ENCODE measurements at places on chromosomes 13 and 19. TPM values are rescaled to one million over a fixed set of nuclear protein-coding genes. Genes with fewer than 3 reads are reported as not detected.

The ELANE gene
- total RNA-seq = not detected

DNA sequence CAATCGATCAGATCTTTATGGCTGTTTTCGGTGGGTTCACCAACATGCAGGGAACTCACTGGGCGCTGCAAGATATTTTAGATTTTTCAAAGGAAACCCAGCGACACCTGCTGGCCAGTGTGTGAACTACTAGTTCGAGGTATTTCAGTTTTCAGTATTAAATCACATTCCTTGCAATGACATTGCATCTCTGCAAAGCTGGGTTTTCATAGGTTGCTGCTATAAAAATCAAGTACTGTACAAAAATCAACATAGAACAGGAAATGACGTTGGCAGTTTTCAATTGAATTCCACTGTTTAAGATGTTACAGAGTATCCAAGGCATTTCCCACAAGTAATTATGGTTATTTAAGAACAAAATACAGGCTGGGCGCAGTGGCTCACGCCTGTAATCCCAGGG lies 17.6 kb downstream of the LIG1 start:
- DNase-seq = peak; percentile 47

The PROZ gene
- total RNA-seq = not detected

GRCh38 chr13:27251166-27252091 lies at the start of gene RPL21:
Gene RPL21, plus strand, starts transcription at chr13:27251558. Its CDS starts 2,219 bp downstream, at chr13:27253777.
- DNase-seq = peak; percentile 98

The MAG gene
- not detected for total RNA-seq

DNA sequence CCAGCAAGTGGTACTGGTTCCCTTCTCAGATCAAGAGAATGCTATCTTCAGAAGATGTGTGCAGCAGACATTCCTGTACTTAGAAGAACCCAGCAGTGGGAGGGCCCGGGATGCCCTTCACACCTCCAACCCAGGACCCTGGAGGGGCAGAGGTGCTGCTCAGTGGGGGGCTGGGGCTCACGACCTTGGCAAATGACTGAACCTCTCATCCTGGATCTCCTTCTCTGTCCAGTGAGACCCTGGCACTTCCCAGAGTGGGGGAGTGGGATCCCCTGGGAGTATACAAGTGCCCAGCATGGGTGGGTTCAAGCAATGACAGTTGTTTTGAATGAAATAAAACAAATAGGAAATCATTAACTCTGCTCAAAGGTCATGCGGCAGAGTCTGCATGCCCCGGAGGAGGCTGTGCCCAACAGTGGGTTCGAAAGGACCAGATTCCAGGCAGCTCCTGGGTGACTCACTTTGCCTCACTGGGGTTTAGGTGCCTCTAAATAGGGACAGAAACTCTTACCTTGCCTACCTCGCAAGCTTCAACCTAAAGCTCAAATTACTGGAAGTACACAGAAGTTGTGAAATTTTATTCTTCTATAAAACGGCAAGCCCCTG lies 26.9 kb downstream of the GGACT start:
- no peak for DNase-seq

The AKT2 gene
- total RNA-seq = 109 TPM

The OSCAR gene
- 1.7 TPM for total RNA-seq

All from Peyer's patch (tissue), 4 donors.